ENCODE measurements at places on chromosomes 12 and 14. TPM values are rescaled to one million over a fixed set of nuclear protein-coding genes. Genes with fewer than 3 reads are reported as not detected.

The RAD51AP1 gene
- 1.0 TPM for total RNA-seq

The KLRG1 gene
- total RNA-seq: 1.1 TPM

The RERG gene
- total RNA-seq: 98.8 TPM

- DNase-seq: no peak
These were observed 293.6 kb downstream of the AKAP6 start for GRCh38 chr14:32622742-32623141.

GRCh38 chr14:33686218-33686617, 264.7 kb downstream of the EGLN3 start:
- no peak for DNase-seq

- DNase-seq: no peak
These were observed 388.6 kb downstream of the GLT1D1 start for GRCh38 chr12:129241852-129242251.

GRCh38 chr12:47164724-47165439, 85.1 kb upstream of the AMIGO2 start:
- DNase-seq: no peak

- DNase-seq: peak; percentile 91
These were observed at the start of gene ANKLE2 for GRCh38 chr12:132761032-132761920. Gene ANKLE2 (minus strand): TSS chr12:132761832. CDS start chr12:132761798, 34 bp downstream.

GRCh38 chr14:91261115-91261514, 16.6 kb upstream of the GPR68 start:
- no peak for DNase-seq
